Activated CD4-positive, CD25-positive, alpha-beta regulatory T cell treated with anti-CD3 and anti-CD28 coated beads, Interleukin-2, amount 50 U/mL, for 16 hours (primary cell): ENCODE measurements at places on chromosomes 4 and X.

DNA sequence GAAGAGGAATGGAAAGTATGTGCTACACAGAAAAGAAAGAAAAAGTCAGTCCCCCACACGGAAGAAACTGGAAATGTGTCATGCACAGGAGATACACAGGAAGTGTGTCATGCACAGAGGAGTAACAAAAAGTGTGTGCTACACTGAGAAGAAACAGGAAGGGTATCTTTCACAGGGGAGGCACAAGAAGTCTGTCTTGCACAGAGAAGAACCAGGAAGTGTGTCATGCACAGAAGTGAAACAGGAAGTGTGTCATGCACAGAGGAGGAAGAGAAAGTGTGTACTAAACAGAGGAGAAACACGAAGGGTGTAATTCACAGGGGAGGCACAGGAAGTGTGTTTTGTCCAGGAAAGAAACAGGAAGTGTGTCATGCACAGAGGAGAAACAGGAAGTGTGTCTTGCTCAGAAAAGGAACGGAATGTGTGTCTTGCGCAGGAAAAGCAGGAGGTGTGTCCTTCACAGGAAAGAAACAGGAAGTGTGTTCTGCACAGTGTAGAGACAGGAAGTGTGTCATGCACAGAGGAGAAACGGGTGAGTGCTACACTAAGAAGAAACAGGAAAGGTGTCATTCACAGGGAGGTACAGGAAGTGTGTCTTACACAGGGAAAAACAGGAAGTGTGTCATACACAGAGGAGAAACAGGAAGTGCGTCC lies 527.2 kb upstream of the PRKX start:
- no peak for DNase-seq

DNA sequence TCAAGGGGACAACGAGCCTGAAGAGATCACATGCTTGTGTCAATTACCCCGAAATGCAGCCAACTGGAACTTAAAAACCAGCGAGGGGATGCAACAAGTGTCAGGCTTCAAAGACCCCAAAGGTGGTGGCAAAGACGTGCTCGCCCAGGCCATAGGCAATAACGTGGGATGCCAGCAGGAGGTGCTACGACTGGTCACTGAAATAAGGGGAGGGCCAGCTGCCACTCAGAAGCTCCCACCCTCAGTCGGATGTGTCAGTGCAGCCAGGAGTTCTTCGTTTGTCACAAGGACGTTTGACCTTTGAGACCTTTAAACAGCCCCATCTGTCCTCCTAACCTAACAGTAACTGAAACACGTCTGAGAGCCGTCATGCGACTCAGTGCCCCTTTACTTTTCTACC lies 556.8 kb upstream of the PCDH10 start:
- no peak for DNase-seq

GRCh38 chrX:10620121-10620699 lies at the start of gene MID1:
Gene MID1 (minus strand): TSS chrX:10620585. CDS start chrX:10567547, 53,038 bp downstream.
- no peak for DNase-seq

DNA sequence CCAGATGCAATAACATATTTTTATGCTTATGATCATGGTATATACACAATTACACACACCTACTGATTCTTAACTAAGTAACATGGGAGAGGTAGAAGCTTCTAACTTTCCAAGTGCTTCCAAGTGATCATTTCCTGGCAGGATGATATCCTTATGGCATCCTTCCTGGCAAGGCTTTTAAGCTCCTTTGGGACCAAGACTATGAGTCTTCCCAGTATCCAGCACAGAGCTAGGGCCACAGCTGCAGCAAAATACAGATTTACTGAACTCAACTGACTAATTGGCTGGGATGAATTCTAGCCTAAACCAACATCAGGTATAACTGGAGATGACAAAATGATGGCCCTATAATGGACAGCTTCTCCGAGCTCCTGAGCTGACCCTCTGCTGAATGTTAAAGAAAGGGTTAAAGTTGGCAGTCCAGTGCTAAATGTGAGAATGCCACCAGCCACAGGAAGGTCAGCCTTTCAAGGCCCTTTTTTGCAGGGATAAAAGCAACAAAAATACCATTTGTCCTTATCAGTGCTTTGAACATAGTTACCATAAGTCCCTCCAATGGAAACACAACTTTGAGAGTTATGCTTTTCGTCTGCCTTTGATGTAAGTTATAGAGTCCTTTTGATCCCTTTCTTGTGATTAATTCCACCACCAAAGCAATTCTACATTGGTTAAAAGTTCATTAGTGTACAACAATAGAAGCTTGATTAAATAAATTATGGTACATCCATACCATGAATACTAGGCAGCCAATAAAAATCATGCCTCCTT lies 73.4 kb downstream of the MGST2 start:
- no peak for DNase-seq

DNA sequence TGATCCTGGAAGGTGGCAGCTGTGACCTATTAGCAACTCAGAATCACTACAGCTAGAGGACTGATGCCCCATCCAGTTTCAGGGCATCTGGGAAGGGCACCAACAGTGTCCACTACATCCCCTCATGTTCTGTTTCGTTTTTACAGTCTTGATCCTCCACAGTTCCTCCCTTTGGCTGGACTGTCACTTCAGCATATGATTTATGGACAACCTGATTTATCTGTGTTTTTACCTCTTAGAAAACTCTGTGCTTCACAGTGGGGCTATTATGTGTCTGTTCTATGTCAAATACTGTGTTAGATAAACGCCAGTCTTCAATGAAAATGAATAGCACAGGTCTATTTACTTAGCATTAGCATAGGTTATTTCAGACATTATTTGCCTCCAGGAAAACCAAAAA lies 63.1 kb upstream of the GRPR start:
- no peak for DNase-seq

DNA sequence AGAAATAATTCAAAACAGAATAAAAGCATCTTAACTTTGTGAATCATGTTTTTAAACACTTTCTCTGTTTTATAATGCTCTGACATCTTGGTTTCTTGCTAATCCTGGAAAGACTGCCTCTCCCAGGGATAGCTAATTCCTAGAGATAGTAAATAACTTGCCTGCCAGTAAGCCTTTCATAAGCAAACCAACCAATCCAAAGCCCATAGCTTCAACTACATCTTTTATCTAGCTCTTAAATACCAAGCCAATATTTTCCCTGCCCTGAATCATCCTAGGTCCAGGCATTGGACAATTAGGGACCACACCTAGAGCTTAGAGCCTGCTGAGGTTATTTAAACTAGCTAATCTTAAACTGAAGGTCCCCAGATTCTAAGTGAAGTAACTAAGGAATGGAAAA lies 223.7 kb upstream of the DIPK2B start:
- DNase-seq, result no peak

- no peak for DNase-seq
These were observed 754.8 kb upstream of the FRG1 start for GRCh38 chr4:189185810-189186432.

DNA sequence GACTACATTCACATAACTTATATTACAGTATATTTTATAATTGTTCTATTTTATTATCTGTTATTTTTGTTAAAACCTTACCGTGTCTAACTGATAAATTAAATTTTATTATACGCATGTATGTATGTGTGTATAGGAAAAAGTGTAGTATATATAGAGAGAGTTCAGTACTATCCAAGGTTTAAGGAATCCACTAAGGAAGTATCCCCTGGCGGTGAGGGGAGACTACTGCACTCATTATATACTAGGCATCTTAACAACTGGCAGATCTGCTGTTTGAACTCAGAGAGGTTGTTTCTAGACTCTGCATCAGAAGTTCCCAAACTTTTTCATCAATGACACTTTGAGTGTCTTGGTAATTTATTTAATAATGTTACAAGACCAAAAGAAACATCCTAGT lies 70.9 kb downstream of the NDST4 start:
- DNase-seq, result no peak

GRCh38 chrX:154098551-154098950 lies 1.0 kb upstream of the MECP2 start:
- no peak for DNase-seq

DNA sequence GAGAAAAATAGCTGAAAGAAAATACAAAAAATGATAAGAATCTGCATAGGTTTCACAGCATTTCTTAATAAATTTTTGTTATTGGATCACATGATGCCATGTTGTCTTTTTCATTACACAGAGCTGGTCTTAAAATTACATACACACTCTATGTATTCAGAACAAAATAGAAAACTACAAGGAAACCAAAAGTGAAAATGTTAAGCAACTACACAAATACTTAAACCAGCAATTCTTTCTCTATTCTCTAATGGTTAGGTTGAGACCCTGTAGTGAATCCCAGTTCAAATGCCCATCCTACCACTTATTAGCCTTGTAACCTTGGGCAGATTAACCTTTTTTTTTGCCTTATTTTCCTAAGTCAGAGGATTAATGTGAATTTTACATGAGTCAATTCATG lies 2311.2 kb downstream of the PCDH7 start:
- DNase-seq, result no peak
